DMS53 (cell line): ENCODE measurements at places on chromosomes 12 and 14.

DNA sequence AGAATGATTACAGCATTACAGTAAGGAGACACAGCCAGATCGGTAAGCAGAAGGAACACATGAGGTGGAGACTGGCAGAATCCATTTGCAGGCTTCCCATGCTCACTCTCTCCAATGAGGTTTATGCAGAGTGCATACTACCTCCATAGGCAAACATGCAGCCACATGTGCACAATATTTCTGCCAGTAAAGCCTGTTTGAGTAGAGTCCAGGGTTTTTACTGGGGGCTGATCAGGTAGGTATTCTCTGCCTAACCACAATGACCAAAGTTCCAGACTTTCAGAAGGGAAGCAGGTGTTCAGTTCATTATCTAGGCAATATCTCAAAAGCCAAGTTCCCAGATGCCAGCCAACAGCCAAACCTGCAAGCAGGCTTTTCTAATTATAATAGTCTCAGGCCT is 31.1 kb downstream of the INTS13 start:
- no peak for DNase-seq

GRCh38 chr14:74407801-74408154 is 18.2 kb downstream of the SYNDIG1L start:
- no peak for DNase-seq

GRCh38 chr14:98227000-98227726 is 1044.8 kb downstream of the BCL11B start:
- no peak for DNase-seq

DNA sequence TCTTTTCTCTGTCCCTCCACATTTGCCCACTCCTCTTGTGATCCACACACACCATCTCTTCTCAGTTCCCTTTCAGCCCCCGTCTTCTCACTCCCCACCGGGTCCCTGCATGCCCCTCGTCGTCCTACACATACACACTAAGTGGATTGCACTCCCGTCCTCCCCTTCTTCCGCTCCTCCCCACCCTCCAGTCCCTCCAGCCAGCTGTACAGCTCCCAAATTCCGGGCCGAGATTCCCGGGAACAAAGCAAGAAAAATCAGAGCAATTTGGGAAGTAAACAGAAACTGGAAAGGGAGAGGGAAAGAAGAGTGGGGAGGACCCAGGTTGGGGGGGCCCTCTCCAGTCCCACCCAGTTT is 282 bp upstream of the IGFBP6 start:
- peak; percentile 46 for DNase-seq
